ENCODE measurements at places on chromosomes 11 and 22.

GRCh38 chr22:29142116-29142515, 63.6 kb upstream of the EMID1 start:
- ATAC-seq = no peak

DNA sequence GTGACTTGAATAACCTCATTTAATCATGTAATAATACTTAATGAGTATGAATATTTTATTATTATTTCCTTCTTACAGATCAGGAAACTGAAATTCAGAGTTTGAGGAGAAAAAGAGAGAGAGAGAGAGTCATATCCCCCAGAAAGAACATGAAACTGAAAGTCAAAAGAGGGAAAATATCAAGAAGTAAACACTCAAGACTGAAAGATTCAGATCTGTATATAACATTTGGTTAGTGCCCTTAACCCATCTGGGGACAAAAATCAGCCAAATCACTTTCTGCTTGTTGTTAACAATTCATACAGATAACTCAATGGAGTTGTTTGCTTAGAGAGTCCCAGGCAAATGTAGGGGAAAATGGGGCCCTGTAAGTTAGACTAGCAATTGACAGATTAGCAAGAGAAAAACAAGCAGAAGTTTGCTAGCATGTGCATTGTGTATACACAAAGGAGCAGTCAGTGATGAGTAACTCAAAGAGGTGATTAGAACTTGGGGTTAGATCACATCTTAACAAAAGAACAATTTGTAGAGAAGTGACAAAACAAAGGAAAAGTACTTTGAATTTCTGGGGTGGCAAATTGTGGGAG, 25.9 kb upstream of the MMP13 start:
- no peak for ATAC-seq

- no peak for ATAC-seq
Measured at GRCh38 chr11:32288276-32288675, 147.1 kb downstream of the WT1 start.

GRCh38 chr11:28504555-28505110, 396.4 kb downstream of the METTL15 start:
- peak; percentile 53 for ATAC-seq

DNA sequence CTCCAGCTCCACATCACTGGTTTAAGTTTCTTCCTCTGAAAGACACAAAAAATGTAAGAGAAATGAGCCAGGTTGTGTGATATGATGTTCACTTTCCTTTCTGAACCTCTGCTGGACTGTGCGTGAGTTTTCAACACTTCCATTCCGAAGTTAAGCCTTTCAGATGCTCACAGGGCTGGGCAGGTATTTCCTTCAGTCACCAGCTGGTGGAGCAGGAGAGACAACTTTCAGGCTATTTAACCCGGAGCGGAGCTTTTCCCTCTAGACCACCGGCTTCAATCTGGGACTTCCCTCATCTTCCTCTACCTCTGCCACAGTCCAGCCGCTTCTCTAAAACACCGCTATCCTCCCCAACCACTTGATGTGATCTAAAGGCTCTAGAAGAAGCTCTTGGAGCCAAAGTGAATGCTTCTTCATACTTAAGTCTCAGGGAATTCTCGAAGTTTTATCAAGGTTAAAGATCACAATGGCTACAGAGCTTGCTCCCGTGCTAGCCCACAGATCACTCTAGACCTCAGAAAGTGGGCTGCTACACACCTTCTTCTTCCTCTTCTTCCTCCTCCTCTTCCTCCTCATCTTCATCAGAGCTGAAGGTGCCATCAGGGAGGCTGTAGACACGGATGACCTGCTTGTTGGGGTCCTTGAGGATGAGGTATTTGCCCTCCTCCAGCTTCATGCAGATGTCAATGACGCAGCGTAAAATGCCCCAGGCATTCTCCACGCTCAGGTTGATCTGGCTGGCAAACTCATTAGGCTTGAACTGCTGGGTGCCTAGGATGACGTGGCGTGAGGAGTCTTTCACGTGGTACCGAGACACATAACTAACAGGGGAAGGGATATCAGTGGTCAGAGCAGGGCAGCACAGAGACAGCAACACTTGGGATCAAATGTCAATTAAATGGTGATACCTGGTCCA, 4.4 kb upstream of the FOXRED2 start:
- ATAC-seq = peak; percentile 17

DNA sequence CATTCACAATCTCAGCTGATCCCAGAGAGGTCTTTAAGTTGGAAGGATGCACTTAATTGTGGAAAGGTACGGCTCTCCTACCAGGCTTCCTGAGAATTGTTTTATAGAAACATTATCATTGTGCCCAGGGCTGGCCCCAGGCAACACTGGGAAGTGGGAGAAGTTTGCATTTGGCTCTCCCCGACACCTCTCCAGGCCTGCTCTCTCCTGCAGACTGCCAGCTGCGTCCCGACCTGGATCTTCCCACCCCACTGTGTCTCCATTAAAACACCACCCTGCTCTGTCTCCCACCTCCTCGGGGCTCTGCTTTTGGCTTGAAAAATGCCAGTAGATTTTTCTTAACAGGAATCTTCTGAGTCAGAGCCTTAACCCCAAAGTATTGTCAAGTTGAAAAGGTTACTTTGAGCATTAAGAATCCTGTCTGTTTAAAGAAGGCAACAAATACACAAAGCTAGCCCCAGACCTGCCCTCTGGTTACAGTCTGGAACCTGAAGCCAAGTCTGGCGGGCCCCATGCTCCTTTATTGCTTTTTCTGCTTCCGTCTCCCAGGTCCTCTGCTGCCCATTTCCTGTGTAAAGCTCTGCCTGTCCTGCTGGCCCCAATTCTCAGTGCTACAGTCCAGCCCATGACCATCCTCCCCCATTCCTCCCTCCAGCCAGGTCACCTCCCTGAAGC, 530.2 kb downstream of the SOX6 start:
- peak; percentile 13 for ATAC-seq

GRCh38 chr22:16609548-16610261, 17.1 kb upstream of the CCT8L2 start:
- no peak for ATAC-seq

- no peak for ATAC-seq
Measured at GRCh38 chr22:35140879-35141745, 75.2 kb downstream of the ISX start.

DNA sequence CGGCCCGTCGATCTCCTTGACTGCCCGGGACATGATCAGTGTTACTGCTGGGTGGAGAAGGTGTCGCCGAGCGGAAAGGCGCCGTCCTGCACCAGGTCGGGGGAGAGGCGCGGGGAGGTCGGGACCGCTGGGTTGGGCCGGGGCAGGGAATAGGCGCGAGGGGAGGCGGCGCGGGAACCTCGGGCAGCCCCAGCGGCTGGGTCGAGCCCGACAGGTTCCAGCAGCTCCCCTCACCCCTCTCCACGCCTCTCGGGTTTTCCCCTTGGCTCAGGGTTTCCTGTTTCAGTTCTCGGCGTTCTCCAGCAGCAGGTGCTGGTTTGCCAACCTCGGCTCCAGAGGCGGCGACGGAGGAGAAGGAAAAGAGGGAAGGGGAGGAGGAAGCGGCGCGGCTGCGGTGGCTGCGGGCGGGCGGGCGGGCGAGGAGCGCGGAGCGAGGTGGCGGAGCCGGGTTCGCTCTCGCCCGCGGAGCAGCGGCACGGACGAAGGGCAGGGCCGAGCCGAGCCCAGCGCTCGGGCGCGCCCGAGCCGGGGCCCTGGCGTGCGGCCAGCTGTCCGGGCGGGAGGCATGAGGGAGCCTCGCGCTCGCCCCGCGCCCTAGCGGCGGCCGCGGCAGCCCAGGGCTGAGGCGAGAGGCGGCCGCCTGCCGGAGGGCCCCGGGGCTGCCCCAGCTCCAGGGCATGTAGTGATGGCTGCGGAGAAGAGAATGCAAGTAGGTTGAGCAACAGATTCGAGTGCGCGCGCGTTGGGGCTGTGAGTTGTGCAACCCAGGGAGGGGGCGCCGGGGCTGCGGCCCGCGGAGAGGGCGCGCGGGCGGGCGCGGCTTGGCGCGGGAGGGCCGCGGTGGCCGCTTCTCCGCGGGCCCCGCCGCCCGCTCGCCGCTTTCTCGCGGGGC, at the start of gene ZC3H12C:
ZC3H12C (plus strand) TSS at position 878 of the 892 bp plus-strand sequence. CDS start 20 bp downstream, outside the sequence.
- peak; percentile 87 for ATAC-seq

- ATAC-seq = no peak
Measured at GRCh38 chr11:75470476-75471080, 37.6 kb upstream of the KLHL35 start.

- ATAC-seq = no peak
Measured at GRCh38 chr11:7544021-7544420, 30.2 kb downstream of the PPFIBP2 start.

DNA sequence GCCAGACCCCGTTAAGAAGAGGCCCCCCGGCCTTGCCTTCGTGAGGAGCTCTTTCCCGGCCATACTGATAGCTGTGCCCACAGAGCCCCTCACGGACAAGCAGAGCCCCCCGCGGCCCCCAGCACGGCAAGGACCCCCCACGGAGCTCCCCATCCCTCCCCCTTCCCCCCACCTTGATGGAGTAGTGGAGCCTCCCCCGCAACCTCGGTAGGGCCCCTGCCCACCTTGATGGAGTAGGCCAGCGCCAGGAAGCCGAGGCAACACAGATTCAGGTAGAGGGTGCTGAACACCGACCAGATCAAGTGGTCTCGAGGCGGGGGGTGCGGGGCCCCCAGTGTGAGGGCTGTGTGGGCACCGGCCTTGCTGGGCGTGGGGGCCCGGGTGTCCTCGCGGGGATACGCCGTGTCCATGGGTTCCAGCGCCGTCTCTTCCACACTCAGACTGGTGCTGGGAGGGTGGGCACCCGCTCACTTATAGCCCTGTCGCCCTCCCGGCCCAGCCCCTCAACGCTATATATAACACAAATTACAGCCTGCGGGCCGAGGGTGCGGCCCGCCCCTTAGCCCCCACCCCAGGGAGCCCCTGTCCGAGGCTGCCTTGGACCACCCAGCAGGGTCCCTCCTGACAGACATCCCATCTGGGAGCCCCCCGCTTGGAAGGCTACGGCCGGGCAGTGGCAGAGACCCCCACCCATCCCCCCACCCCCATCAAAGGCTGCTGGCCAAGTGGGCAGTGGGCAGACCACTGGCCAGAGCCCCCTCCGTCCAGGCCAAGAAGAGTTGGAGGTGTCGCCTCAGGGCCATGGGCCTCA, at the start of gene IFITM5:
IFITM5 (minus strand) TSS at position 446 of the 811 bp plus-strand sequence; CDS start at position 410, 36 bp downstream.
- ATAC-seq = no peak

DNA sequence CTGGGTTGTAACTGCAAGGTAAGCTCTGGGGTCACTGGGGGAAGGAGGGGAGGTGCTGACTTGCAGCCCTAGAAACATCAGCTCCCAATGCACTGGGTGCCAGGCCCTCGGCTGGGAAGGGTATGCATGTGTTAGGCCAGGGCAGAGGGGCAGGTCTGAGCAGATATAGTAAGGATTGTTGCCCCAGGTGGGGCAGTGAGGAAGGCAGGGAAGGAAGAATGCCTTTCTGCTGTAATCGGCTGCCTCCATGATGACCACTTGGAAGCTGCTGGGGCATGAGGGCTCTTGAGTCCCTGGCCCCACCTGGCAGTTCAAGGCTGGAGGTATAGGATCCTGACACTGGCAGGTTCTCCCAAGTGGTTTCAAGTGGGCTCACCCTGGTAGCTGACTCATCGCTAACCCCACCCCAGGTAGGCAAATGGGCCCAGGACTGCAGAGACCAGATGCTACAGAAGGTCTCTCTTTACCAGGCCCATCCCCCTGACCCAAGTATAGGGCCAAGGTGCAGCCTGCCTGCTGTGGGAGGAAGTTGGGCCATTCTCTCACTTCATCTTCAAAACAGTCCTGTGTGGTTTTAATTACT, 56.7 kb downstream of the TIMP3 start:
- no peak for ATAC-seq

Data from motor neuron (in vitro differentiated cells).